ENCODE measurements at places on chromosomes 12 and 14. TPM values are rescaled to one million over a fixed set of nuclear protein-coding genes. Genes with fewer than 3 reads are reported as not detected.

Gene NOVA1
- 21.8 TPM for total RNA-seq

- no peak for DNase-seq
These were observed 893.3 kb upstream of the MDGA2 start for GRCh38 chr14:48568688-48569087.

DNA sequence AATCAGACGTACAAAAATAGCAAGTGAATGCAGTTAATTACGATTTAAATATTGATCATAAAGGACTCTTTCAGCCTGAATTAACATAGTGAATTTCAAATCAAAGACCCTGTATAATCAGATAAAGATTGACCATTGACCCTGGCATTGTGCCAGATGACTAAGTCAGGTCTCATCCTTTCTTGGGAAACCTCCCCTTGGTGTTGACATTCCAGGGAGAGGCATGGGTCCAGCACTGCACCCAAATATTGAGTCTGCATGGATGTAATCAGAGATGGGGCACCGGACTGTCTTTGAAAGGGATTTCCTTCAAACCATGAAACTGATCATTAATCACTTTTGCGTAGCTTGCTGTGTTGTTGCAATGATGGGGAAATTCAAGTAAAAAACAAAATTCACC is 1138.2 kb downstream of the BCL11B start:
- no peak for DNase-seq

DNA sequence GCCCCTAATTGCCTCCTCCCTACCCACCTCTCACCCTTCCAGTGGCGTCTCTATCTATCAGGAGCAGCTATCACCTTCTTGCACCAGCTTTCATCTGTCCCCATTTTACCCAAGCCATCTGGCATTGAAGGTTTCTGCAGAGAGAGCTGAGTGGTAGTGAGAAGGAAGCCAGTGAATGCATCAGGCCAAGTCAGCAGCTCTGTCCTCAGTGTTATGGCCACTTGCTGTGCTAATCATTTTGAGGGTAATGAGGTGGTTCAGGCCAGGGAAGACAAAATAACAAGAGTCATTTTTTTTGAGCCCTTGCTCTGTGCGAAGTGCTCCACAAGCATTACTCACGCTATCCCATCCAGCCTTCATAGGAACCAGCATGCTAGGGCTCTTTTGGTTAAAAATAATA is 164.7 kb downstream of the SUDS3 start:
- no peak for DNase-seq

GRCh38 chr12:56385873-56386272 is 23.2 kb upstream of the APOF start:
- DNase-seq = no peak
